ENCODE measurements at places on chromosomes 7 and 10.
A peak's percentile ranks its signal among the peaks of the same experiment; 100 is the strongest.

DNA sequence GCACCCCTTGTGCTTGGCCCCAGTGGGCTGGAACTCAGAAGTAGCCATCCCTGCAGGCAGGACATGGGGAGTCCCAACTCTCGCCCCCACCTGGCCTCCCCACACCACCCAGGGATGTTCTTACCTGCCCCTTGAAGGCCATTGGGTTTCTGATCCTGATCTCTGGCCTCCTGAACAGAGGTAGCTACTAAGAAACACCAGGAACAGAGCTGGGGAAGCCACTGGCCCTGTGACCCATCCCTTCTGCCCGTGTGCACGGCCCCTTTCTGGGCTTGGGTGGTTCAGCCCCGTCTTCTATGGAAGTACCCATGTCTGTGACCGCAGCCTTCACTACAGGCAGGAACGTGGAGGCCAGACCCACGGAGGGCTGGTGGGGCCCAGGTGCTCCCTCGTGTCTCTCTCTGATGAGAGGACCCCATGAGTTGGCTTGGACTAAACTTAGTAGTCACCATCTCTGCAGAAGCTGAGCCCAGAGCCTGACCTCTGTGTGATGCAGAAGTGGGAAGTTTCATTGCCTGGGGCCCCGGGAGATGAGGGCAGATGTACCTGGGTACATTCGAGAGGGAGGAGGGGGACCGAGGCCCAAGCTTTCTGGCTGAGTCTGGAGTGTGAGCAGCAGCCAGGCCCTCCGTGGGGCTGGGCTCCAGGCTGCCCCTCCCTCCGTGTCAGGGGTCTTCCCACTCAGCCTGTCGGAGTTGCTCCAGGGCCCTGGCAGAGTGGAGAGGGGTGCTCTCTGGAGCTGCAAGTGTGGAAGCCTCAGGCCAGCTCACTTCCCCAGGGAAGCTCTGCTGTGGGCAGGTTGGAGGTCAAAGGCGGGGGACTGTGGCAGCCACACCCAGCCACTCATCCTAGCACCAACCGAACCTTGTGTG lies 81.0 kb downstream of the MKI67 start:
- no peak for DNase-seq

DNA sequence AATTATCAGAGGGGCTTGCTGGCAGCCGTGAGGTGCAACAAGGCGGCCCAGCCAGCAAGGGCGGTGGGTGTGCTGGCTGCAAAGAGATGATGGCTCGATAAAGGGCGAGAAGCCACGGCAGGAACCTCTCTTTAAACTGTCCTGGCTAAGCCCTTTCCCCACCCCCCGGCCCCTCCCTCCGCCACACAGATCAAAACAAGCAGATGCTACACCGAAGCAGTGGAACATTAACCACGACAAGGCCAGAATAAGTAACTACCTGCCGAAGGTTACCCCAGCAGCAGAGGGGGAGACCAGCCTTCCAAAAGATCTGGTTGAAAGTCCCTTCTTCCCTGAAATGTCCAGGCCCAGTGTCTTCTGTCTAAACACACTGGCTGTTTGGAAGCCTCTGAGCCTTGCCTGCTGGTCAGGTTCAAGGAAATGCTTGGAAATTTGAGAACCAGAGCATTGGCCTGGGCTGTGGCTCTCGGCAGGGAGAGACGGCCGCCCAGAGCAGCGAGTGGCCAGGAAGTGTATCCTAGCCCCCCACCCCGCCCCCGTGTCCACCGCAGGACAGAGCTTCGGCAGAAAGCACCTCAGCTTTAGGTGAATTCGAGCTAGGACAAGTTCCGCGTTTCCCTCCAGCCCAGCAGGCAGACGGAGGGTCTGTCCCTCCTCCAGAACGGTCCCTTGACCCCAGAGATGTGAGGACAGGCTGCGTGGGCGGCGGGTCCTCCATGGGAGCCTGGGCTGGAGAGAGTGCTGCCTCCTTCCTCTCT lies 2.1 kb downstream of the FAM20C start:
- DNase-seq, result peak; percentile 63

GRCh38 chr7:157003756-157004520 lies 6.5 kb downstream of the MNX1 start:
- no peak for DNase-seq

- DNase-seq, result no peak
Observed at GRCh38 chr10:15367296-15368085, 3.6 kb downstream of the FAM171A1 start.

- DNase-seq, result no peak
Observed at GRCh38 chr10:47048526-47048905, 137.3 kb downstream of the PTPN20 start.

GRCh38 chr10:86371691-86372090 lies 5.1 kb upstream of the GRID1 start:
- DNase-seq, result no peak

DNA sequence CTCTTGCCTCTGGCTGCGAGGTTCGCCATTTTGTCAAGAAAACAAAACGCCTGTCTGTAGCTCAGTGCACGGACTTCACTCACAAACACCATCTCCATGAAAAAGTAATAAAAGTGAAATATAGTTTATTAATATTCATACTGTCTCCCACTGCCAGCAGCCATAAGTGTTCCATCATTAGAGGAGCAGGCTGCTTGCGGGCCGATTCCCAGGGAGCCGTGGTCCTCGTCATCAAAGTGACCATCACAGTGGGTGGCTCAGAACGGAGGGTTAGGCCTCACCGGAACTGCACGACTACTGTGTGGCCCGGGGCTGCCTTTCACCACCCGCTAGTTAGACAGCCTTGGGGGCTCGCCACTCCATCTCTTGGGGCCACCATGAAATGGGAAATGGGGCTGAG lies 82.7 kb downstream of the HIPK2 start:
- no peak for DNase-seq

DNA sequence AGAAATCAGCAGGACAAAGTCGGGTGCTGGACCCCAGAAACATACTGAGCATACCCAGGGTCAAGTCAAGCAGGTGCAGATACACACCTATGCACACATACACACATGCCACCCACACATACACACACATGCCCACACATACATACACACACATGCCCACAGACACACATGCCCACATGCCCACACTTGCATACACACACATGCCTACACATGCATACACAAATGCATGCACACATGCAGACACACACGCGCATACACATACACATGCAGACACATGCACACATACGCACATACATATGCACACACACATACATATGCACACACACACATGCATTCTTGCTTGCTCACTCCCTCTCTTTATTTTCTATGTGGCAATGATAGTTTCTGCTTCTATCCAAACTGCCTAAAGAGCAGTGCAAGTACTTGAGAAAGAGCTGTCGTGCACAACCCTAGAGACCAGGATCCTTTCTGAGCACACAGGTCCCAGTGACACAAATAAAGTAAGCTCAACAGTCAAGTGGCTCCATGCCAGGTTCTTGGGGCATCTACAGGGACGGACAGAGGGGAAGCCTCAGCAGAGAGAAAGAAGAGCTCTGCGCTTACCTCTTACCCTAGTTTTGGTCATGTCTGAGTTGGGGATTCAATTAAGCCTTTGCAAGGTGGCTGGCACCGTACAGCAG lies 83.7 kb downstream of the EBF3 start:
- DNase-seq, result no peak

- DNase-seq, result no peak
Observed at GRCh38 chr10:128896963-128897362, 570.1 kb upstream of the MGMT start.

DNA sequence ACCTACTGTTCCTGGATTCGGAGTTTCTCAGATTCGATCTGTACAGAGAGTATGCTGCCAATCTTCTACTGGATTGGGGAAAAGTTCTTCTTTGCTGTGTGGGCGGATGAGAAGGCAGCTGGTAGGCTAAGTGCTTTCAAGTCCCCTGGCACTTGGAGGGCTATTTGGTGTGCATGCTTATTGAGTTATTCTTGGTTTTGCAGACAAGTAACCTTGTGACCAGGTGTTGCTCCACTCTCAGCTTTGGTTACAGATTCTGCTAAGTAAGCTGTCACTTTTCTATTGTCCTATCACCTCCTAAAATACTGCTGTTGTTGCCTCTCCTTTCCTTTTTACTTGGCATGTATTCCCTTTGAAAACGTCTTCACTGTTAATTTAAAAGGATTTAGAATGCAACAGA lies 1375.1 kb upstream of the LRRTM3 start:
- no peak for DNase-seq

GRCh38 chr7:151060113-151060415 lies 675 bp downstream of the SLC4A2 start:
- DNase-seq, result no peak

GRCh38 chr10:110805292-110805691 lies 66.4 kb upstream of the PDCD4 start:
- DNase-seq, result no peak

DNA sequence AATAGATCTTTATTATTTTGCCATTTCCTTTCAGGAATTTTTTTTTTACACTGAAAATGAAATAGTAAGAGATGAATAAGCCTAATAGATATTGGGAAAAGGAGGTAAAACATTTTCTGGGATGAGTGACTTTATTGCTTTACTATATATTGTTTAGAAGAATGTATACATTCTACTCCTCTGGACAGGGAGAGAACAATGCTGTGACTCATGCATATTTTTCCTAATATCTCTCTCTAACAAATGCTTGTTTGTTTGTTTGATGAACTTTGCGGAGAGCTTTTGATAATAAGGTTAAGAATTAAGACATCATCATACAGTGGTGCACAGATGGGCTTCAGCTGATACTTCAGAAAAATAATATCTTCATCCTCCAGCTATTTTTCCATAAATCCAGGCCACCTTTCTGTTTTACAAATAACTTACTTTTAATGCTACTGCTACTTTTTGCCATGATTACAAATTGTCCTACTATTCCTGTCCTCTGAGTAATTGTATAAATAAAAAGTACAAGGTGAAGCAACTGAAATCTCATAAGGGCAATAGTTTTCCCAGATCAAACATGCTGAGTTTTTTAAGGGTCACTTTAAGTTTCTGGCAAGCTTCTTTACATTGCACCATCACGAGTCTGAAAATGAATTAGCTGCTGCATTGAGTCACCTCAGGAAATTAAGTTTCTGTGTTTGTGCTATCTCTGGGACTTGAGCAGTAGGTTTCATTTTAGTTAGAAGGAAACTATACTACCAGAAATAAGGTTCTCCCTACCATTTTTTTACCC lies 207.3 kb upstream of the POT1 start:
- DNase-seq, result no peak

DNA sequence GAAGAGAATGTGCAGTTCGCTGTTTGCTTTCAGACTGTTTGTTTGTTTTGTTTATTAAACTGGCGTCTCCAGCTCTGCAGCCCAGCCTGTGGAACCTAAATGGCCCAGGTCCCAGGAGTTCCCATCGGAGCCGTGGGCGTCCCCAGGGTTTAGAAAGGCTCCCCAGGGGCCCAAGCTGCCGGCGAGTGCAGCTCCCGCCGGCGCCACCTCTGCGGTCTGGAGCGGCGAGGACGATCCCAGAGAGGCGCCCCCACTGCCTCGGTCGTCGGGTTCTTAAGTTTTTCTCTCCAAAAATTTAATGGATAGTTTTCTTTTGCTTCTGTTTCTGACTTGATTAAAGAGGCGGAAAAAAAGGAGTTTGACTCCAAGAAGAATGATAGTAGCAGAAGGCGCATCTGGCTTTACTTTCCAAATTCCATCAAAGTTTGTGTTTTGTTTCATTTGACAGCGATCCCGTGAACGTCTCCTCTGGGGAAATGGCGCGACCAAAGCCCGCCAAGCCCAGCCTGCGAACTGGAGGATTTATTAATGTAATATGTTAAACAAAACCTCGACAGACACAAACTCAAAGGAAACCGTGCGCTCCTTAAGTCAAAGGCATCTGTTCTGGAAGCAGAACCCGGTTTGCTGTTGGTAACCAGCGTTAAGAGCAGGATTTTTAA lies 718 bp upstream of the FZD1 start:
- DNase-seq, result peak; percentile 35

DNA sequence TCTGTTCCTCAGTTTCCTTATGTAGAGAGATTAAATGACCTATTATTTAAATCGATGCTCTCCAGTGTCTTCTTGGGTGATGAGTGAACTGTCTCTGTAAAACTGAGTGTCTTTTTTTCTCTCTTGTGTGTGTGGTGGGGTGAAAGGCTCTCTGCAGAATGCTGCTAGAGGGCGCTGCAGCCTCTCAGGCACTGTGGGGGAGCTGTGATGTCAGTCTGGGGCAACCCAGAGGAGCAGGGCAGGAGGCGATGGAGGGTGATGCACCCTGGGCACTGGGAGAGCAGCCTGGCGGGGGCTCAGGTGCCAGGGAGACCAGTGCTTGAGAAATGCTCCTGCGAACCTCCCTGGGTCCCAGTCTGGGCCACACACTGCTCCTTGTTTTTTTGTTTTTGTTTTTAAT lies 110.1 kb upstream of the POM121L12 start:
- DNase-seq, result no peak

GRCh38 chr7:134936893-134937510 lies 49.3 kb upstream of the AGBL3 start:
- DNase-seq, result no peak

GRCh38 chr7:10463701-10464100 lies 510.0 kb upstream of the PHF14 start:
- no peak for DNase-seq

GRCh38 chr10:8194050-8194449 lies 139.6 kb downstream of the GATA3 start:
- DNase-seq, result no peak

- DNase-seq, result no peak
Observed at GRCh38 chr10:9219860-9220259, 1165.4 kb downstream of the GATA3 start.

DNA sequence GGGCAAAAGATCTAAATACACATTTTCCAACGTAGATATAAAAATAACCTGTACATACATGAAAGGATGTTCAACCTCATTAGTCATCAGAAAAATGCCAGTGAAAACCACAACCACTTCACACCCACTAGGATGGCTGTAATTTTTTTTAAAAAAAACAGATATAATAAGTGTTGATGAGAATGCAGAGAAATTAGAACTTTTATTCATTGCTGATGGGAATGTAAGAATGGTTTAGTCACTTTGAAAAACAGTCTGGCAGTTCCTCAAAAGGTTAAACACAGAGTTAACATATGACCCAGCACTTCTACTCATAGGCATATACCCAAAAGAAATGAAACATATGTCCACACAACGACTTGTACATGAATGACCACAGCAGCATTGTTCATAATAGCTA lies 32.3 kb upstream of the PRKCQ start:
- no peak for DNase-seq

GRCh38 chr7:91657483-91658071 lies 222.9 kb downstream of the MTERF1 start:
- DNase-seq, result no peak

DNA sequence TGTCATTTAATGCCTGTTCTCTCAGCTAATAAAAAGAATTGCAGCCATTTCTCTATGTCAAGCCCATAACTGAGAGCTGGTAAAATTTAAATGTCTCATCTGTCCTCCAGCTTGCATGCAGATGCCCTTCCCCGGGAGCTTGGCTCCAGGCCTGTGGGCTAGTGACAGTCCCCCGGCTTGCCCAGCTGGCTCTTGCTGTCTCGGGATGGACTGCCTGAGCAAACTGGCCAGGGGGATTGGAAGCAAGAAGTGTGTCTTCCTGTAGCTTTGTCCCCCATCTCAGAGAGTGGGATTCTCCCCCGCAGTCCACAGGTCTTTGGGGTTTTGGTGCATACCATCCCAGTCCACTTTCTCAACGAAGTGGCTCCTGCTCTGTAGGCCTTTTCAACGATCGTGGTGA lies 53.9 kb upstream of the HMX3 start:
- no peak for DNase-seq

DNA sequence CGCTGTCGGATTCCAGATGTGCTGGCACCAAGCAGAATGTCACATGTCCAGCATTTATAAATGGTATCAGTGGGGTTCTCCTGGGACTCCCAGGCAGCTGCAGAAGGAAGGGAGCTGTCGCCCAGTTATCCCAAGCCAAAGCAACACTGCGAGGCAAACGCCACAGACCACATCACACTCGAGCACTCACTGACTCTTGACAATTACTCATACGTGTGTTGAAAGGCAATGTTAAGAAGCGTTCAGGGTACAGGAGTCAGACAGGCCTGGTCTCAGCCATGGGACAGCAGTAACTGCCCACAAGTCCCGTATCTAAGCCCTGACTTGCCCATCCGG lies 113.4 kb downstream of the DIP2C start:
- DNase-seq, result no peak
